ENCODE measurements at places on chromosomes 5 and 9.

- no peak for DNase-seq
Measured at GRCh38 chr9:137878146-137878941, 762 bp downstream of the CACNA1B start.

DNA sequence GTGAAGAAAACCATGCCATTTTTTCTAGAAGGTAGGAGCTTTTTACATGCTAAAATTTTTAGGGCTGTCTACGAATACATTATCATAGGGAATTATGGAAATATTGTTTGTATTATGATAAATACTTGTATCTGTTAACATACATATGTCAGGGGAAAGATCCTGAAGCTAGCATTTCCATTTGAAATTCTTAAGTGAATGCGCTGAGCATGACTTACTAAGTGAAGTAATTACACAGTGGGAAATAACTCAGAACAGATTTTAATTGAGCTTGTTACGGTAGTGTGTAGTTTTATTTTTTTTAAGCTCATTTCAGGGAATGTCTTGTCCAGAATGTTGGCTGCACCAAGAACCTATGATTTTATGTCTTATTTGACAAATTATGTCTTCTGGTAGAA, 19.1 kb downstream of the TDRD7 start:
- DNase-seq = no peak

GRCh38 chr5:113508756-113509155, 4.7 kb upstream of the YTHDC2 start:
- peak; percentile 36 for DNase-seq

- no peak for DNase-seq
Measured at GRCh38 chr9:136352682-136353081, 10.9 kb downstream of the DNLZ start.

DNA sequence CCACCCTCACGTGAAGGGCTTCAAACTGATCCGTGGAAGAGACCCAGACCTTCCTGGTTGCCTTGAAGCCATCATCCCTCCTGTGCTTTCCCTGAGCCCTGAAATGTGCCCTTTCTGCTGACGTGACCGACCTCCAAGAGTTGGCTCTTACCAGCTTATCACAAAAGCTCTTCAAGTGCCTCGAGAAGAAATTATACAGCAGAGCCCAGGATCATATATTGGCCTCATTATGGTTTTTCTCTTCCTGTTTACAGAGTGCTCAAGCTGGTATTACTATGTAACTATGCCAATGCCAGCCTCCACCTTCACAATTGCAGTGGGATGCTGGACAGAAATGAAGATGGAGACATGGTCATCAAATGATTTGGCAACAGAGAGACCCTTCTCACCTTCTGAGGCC, 66.0 kb downstream of the AOPEP start:
- no peak for DNase-seq

- peak; percentile 65 for DNase-seq
Measured at GRCh38 chr9:112921549-112921948, 30.9 kb upstream of the SLC46A2 start.

DNA sequence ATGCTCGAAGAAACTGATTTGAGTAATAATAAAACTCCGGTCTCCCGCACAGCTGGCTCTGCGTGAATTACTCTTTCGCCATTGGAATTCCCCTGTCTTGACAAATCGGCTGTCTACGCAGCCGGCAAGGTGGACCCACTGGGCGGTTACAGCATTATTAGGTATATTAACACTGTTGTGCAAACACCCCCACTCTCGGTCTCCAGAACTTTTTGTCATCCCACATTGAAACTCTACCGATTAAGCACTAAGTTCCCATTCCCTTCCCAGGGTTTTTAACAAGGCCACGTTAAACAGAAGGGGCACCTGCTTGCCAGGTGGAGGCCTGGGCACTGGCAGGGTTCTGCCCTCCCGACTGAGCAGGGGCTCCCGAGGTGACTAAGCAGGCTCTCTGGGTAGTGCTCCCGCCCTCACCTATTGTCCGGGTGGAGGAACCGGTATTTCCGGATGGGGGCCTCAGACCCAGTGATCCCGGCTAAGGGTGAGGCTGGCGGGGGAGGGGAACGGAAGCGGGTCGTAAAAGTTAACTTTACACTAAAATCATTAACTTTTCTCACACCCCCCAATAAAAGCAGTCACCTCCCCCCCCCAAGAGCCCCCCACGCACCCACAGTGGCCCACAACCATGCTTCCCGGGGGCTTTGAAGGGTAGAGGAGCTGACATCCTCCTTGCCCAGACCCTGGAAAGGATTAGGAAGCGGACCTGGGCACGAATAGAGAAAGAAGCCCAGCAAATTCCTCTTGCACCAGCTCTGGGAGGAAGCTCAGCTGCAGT, 53.5 kb upstream of the TJP2 start:
- no peak for DNase-seq

Measured in foreskin fibroblast (primary cell).